Regular cardiac myocyte (primary cell): ENCODE measurements at places on chromosomes 11 and 22. TPM values are rescaled to one million over a fixed set of nuclear protein-coding genes. Genes with fewer than 3 reads are reported as not detected.

PIWIL4 gene
- total RNA-seq = 1.9 and 2.0 TPM in 2 replicates

APOL5 gene
- total RNA-seq = under 0.01 TPM in 1 of 2 replicates, not detected in the other

IPO7 gene
- total RNA-seq = 107 and 119 TPM in 2 replicates

SLC22A25 gene
- not detected in 2 replicates for total RNA-seq

TRIM34 gene
- total RNA-seq = 8.6 and 13.2 TPM in 2 replicates

TEAD1 gene
- total RNA-seq = 65.7 and 70.7 TPM in 2 replicates

LRRC74B gene
- total RNA-seq = not detected in 2 replicates

SLC7A4 gene
- under 0.01 and 0.56 TPM in 2 replicates for total RNA-seq

TMEM179B gene
- total RNA-seq = 34.9 and 46.5 TPM in 2 replicates

TAF1D gene
- 164 and 316 TPM in 2 replicates for total RNA-seq

BIK gene
- total RNA-seq = under 0.01 TPM in 1 of 2 replicates, not detected in the other

SNX32 gene
- total RNA-seq = 0.38 and 2.5 TPM in 2 replicates

FAM111A gene
- total RNA-seq = 44.8 and 69.8 TPM in 2 replicates

INSC gene
- under 0.01 and 3.8 TPM in 2 replicates for total RNA-seq

STK33 gene
- total RNA-seq = 0.58 and 1.1 TPM in 2 replicates

NNMT gene
- total RNA-seq = 192 and 615 TPM in 2 replicates

CSF2RB gene
- 1.3 and 4.5 TPM in 2 replicates for total RNA-seq

APOA1 gene
- 13.0 and 24.5 TPM in 2 replicates for total RNA-seq

OR8H2 gene
- total RNA-seq = not detected in 2 replicates

OR6T1 gene
- not detected in 2 replicates for total RNA-seq

ST14 gene
- total RNA-seq = under 0.01 TPM in 2 replicates

MRGPRE gene
- total RNA-seq = not detected in 2 replicates

CD3G gene
- not detected in 2 replicates for total RNA-seq

DERL3 gene
- 0.56 and 1.3 TPM in 2 replicates for total RNA-seq

CDKN1C gene
- total RNA-seq = 0.19 and 5.6 TPM in 2 replicates

IFITM1 gene
- total RNA-seq = 7.1 and 10.7 TPM in 2 replicates

POU2AF2 gene
- total RNA-seq = not detected in 2 replicates

RIC3 gene
- not detected in 2 replicates for total RNA-seq

CENATAC gene
- 15.7 and 16.1 TPM in 2 replicates for total RNA-seq

MIAT gene
- 0.38 and 1.1 TPM in 2 replicates for total RNA-seq

ZBTB16 gene
- under 0.01 TPM in 1 of 2 replicates, not detected in the other for total RNA-seq

MISFA gene
- 0.19 and 2.0 TPM in 2 replicates for total RNA-seq

NOX4 gene
- total RNA-seq = 3.6 and 3.9 TPM in 2 replicates
